ENCODE measurements at places on chromosomes 13 and 19.

- DNase-seq: no peak
Observed at GRCh38 chr19:41537789-41538188, 38.2 kb upstream of the CEACAM21 start.

DNA sequence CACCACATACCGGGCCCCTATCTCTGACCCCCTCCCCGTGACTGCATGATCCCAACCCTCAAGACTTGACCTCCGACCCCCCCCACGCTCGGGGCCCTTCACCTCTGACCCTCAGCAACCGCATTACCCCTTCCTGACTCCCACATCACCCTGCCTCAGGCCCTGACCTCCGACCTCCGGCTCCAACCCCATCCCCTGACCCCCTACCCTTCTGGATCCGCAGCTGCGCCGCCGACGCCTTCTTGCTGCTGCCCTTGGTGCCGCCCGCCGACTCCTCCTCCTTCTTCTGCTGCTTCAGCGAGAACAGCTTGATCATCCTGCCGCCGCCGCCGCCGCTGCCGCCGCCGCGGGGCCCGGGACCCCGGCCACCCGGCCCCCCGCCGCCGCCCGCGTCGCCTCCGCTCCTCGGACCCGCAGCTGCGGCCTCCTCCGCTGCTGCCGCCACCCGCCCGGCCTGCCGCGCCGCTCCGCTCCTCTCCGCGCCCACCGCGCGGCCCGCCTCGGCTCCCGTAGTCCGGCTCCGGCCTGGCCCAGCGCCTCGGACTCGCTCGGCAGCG is at the start of gene UBE2M:
TSS of gene UBE2M (minus strand) at position 546 of the 557 bp plus-strand sequence. CDS start at position 316, 230 bp downstream.
- no peak for DNase-seq

GRCh38 chr19:41305927-41306793 is 3.8 kb upstream of the CCDC97 start:
- no peak for DNase-seq

GRCh38 chr13:43242040-43242439 is 218.7 kb downstream of the DNAJC15 start:
- no peak for DNase-seq

- no peak for DNase-seq
Observed at GRCh38 chr19:55437410-55437809, 5.7 kb downstream of the SHISA7 start.

- DNase-seq: peak; percentile 50
Observed at GRCh38 chr19:58519087-58519354, 589 bp downstream of the ZBTB45 start.

DNA sequence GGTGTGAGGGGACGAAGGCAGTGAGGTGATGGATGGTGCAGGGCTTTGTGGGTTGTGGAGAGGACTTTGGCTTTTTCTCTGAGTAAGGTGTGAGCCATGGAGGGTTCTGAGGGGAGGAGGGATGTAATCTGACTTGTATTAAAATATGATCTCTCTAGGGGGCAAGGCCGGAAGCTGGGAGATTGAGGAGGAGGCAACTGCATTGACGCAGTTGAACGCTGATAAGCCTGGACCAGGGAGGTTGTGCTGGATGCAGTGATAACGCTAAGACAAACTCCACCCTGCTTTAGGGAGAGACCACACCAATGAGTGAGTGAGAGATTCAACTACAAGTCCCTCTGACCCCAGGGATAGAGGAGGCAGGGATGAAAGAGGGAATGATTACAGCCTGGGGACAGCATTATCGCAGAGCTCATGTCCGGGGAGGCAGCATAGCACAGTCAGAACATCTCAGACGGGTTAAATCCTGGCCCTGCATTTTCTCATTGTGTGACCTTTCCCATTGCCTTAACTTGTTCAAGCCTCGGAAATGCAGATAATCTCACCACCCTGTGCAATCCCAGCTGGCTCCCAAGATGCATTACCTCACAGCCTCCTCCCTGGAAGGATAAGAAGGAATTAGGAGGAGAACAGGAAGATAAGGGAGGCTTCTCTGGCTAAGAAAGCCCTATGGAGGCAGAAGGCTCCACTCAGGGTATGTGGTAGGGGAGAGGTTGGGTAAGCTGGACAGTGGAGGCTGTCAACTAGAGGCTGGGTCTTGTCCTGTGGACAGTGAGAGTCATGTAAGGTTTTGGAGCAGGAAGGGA is 124.2 kb downstream of the CACNA1A start:
- DNase-seq: no peak

GRCh38 chr13:72316716-72317115 is 410.7 kb downstream of the MZT1 start:
- no peak for DNase-seq

DNA sequence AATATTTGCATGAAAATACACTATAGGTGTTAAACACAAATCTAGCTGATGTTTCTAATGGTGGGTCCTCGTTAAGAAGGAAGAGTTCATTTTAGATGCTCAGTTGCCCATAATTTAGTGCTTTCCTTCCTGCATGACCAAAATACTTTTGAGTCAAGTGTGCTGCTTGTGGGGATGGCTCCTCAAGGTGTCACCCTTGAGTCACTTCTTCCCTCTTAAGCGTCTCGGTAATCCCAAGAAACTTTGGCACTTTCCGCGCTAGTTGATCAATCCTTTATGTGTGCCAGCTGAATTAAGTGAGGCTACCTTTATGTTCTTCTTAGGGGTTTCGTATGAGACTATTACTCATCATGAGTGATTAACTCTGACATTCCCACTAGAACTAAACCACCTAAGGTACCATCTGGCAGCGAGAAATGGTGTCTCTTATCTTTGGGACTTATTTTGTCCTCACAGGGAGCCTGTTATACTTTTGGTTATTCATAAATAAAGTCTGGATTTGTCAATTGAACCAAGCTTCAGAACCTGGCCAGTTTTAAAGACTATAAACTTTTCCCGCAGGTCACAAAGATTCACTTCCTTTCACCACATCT is 106.8 kb downstream of the NHLRC3 start:
- DNase-seq: peak; percentile 70

- DNase-seq: no peak
Observed at GRCh38 chr19:23718802-23719201, 31.8 kb upstream of the ZNF675 start.

GRCh38 chr13:98937911-98938381 is 39.9 kb downstream of the DOCK9 start:
- no peak for DNase-seq

GRCh38 chr13:79581870-79582315 is 100.9 kb downstream of the NDFIP2 start:
- DNase-seq: peak; percentile 26

- peak; percentile 78 for DNase-seq
Observed at GRCh38 chr19:57708641-57709361, at the start of gene ZNF154. Gene ZNF154 (minus strand): TSS chr19:57709204. CDS start chr19:57708971, 233 bp downstream.

DNA sequence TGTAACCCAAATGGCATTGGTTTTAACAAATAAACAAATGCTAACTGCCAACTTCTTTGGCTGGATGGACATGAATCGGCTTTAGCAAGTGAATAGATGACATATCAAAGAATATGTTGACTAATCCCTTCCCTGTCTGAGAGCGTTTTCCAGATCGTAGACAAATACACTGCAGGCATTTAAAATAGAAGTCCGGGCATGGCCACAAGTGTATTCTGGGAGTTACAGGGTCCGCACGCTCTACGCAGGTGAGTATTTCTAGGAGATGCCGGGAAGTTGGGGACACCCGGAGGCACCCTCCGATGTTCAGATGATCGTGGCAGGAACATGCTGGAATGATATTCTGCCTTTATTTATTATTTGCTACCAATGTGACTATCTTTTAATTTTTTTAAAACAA is 53.2 kb upstream of the ZNF536 start:
- DNase-seq: no peak

DNA sequence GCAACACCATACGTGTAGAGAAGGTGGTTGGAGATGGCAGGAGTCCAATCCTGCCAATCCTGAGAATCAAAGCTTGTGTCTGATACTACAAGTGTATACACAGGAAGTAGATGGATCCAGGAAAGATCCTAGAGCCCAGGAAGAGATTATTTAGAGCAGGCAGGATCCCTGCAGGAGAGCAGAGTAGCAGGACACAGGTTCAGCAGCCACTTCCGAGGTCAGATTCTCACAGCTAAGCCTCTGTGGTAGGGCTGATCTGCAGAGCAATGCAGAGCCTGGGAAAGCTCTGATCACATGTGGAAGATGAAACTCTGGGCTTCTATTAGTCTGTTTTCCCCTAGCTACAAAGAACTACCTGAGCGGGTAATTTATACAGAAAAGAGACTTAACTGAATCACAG is 28.5 kb upstream of the ZNF331 start:
- DNase-seq: no peak

DNA sequence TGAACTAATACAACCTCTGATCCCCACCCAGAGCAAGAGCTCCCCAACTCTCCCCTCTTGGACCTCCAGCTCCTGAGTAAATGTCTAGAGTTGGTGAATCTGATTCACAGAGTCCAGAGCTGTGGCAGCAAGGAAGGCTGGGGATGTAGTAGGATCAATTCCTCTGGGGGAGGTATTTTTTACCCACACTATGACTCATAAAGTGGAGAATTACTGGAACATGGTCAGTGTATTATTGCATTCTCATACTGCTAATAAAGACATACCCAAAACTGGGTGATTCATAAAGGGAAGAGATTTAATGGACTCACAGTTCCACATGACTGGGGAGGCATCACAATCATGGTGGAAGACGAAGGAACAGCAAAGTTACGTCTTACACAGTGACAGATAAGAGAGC is 496.7 kb downstream of the EFNB2 start:
- DNase-seq: no peak

GRCh38 chr13:106528718-106529414 is 6.6 kb downstream of the EFNB2 start:
- no peak for DNase-seq

DNA sequence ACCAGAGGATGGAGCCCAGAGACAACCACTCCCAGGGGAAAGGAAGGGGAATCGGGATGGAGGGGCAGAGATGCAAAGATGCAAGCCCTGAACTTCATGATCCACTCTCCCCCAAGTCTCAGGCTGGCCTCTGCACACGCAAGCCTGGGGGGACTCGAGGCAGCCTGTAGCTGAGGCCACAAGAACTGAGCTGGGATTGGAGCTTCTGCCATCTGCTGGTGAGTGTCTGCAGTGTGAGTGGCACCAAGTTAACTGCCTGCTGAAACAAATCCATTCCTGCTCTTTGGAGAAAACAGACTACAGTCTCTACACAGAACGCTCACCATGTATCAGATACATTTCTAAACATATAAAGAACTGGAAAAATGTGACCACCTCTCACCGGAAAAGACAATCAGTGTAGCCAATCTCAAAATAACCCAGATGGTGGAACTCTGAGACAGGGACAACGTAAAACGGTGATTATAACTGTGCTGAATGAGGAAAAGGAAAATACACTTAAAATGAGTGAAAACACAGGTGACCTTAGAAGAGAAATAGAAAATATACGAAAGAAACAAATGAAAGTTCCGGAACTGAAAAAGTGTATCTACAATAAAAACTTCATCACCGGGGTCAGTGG is 62.1 kb downstream of the KLF2 start:
- DNase-seq: no peak

DNA sequence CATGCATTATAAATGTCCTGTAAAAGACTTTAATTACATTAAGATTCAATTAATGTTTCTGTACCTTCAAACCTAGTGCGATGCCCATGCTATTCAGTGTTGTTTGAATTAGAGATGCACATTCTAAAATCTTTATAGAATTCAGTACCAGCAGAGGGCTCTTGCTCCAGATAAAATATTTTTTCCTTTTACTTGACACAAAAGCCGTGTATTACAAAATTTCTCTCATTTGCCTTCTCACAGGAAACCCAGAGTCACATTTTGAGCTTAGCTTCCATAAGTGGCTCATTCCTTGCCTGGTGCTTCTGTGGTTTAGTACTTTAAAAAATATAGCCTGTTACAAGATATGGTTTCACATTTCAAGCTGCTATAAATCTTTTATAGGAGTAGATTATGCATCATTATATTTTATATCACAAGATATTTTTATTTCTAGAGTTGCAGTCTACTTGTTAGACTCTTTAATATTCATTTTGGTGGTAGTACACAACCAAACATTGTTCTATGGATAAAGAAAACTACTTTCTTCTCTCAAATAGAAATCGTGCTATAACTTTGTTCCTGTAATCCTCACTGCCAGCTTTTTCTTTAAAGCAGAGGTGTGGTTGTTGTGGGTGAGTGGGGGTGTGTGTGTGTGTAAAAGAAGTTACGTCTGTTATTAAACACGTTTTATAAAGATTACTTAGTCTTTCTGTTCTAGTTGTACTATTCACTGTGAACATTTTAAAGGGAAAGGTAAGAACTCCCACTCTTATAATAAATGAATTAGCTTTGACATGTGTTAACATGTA is 101.4 kb downstream of the RNF17 start:
- peak; percentile 9 for DNase-seq

DNA sequence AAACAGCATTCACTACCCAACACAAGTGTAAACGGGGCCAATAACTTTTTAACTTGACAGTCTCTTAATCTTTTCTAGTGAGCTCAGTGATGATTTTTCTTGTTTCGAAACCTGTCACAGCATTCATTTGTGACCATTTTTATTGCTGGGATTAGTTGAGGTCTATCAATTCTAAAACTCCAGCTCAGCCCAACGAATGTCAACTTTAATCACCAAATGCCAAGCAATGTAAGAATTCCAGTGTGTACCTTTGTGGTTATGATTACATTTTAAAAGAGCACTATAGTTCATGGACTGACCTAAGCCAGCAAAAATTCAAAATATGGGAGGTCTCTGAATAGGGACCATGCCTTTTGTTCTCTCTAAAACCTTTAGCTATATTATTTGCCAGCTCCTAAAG is 694.3 kb upstream of the SGCG start:
- DNase-seq: no peak

DNA sequence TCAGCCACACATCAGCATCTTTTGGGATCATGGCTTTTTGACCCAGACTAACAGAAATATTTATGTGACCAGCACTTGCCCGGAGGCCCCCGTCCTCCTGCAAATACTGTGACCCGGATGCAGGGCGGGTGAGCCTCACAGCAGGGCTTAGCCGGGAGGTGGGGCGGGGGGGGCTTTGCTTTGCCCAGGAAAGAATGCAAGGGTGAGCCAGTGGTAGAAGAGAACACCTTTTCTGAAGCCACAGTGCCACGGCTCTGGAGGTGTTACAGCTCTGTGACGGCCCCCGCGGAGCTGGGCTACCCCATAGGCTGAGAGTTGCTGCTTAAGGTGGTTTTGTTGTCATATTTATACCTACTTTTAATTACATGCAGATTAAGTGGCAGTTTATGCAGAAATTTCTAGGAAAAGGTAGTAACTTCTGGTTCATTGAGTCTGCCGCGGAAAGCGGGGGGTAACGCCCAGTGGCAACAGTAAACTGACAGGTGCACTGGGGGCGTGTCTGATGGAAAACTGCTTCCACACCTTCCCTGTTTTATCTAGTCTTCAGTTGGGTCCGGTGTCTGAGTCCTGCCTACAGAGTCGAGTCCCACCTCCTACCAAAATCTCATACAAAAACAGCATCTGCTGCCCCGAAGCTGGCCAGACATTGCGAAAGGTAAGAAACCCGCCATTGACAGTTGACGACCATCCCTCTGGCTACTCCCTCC is 187.9 kb downstream of the TEX29 start:
- DNase-seq: no peak

DNA sequence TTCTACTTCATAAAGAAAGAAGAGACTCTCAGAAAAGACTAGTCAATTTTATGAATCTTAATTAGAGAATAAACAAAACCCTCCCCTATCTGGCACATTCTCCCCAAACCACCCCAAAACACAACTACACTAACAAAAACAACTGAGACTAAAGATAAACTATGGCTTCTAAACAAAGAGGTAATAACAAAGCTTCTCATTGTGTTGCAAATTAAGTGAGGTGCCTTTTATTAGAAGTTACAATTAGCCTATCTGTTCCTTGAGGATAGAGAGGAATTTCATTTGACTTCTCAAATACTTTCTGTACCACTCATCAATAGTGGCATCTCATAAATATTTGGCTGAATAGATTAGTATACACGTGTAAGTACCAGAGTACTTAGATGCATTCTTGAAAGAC is 1196.2 kb downstream of the PCDH9 start:
- DNase-seq: no peak

- DNase-seq: no peak
Observed at GRCh38 chr19:36215276-36216123, 594 bp downstream of the ZNF146 start.
